Eye (tissue), 1 donor: ENCODE measurements at places on chromosomes 11 and 22.
A peak's percentile ranks its signal among the peaks of the same experiment; 100 is the strongest.

DNA sequence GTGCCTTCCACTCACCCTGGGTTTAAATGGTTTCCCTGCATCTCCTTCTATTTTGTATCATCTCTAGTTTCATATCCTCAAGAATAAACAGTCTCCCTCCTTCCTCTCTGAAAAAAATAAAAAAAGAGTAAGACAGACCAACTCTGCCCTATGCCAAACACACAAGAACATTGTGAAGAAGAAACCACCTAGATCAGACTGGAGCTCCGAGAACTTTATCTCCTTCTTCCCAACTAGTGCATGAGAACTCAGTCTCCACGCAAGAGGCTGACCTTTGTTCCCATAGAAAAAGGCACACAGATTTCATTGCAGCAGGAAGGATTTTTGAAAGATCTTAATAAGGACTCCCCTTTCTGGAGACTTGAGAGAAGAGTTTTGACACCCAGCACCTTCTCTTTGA lies 8.7 kb upstream of the PEX26 start:
- DNase-seq, result no peak

DNA sequence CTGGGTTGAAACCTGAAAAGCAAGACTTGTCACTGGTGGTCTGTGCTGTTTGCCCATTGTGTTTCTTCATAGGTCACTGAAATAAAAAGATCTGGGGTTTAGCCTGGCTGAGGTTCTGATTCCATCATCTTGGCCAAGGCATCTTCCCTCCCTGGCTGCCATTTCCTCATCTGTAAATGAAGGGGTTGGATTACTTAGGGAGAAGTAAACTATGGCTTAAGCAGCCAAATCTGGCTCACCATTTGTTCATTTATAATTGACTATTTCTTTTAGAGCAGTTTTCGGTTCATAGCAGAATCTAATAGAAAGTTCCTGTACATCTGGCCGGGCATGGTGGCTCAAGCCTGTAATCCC lies 52.3 kb upstream of the YWHAH start:
- no peak for DNase-seq

DNA sequence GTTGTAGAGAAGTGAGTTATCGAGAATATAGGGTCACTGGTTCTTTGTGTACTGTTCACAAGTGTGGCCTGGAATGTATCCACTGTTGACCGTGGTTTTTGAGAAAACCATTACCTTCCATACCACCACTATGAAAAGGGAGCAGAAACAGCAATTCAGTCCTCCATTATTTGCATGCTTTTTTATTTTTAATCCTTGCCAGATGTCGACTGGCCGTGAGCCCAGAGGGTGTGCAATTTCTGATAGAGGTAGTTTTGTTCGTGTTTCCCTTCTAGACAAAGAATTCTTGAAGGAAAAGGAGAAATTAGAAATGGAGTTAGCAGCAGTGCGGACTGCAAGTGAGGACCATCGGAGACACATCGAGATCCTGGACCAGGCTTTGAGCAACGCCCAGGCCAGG lies 81.7 kb downstream of the AMOTL1 start:
- peak; percentile 76 for DNase-seq

DNA sequence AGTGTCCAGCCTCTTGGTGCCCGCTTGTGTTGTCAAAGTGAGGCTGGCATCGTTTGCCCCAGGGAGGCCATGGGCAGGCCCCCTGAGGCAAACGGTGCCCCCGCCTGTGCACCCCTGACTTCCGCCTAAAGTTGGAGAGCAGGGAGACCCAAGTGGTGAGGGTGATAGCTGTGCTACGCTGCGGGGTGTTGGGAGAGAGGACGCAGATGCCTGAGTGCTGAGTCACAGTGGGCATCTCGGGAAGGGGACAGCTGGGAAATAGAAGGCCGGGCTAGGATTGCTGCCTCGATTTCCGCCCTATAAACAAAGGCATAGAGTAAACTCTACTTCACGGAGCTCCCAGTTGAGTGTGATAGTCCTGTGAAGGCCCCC lies 5.8 kb downstream of the GRIK4 start:
- DNase-seq, result no peak

GRCh38 chr22:40624770-40625169 lies 11.7 kb downstream of the MRTFA start:
- no peak for DNase-seq

DNA sequence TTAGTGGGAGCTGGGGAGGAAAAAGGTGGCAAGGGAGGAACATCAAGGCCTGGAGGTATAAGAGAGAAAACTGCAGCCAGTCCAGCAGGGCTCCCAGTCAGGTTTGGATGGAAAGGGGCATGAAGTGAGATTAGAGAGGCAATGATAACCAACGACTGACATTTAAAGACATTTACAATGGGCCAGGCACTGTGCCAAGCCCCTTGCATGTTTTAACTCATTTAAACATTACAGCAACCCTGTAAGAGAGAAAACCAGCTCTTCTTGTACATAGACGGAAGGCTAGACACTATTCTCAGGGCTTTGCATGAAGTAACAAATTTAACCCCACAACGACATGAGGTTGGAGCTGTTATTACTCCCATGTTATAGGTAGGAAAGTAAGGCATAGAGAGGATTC lies 32.1 kb upstream of the PAK1 start:
- no peak for DNase-seq

- no peak for DNase-seq
Measured at GRCh38 chr11:76524919-76525318, 80.1 kb downstream of the EMSY start.

DNA sequence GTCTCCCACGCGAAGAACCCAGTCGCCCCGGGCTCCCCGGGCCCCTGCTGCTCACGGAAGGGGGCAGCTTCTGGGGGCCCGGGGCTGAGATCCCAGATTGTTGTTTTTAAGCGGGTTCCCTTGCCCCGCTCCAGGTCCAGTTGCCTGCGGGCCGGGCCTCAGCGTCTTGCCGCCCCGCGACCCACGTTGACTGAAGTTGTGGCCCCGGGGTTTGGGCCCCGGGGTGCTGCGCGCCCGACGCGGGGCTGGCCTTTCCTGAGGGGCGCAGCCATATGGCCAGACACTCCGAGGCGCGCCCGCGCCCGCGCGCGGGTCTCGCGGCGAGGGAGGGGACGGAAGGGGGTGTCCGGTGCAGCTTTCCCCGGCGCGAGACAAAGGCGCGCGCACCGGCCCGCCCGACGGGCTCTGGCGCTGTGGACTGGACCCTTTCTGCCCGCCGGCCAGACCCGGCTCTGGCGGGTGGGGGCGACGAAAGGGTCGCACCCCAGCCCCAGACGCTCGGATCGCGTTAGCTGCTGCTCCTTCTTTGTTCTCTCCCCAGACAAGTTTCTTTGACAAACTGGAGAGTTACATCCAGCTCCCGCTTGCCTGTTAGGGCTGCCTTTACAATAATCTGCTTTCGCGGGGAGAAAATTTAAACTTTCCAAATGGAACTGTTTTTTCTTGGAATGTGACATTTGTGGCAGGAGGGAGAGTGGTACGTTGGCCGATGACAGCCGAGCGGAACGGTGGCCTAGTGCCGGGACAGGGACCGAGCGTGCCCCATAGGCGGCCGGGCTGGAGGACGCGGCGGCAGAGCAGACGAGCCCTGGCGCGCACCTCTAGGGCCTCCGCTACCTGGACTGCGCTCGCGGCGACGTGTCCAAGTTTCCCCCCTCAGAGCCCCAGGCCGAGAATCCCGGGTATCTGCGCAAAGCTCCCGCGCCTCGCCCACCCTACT lies 716 bp downstream of the AMOTL1 start:
- DNase-seq, result peak; percentile 87

- DNase-seq, result peak; percentile 89
Measured at GRCh38 chr11:132430429-132431062, 1060.1 kb downstream of the NTM start.

- DNase-seq, result peak; percentile 67
Measured at GRCh38 chr11:65506290-65506771, 7.5 kb downstream of the MALAT1 start.

DNA sequence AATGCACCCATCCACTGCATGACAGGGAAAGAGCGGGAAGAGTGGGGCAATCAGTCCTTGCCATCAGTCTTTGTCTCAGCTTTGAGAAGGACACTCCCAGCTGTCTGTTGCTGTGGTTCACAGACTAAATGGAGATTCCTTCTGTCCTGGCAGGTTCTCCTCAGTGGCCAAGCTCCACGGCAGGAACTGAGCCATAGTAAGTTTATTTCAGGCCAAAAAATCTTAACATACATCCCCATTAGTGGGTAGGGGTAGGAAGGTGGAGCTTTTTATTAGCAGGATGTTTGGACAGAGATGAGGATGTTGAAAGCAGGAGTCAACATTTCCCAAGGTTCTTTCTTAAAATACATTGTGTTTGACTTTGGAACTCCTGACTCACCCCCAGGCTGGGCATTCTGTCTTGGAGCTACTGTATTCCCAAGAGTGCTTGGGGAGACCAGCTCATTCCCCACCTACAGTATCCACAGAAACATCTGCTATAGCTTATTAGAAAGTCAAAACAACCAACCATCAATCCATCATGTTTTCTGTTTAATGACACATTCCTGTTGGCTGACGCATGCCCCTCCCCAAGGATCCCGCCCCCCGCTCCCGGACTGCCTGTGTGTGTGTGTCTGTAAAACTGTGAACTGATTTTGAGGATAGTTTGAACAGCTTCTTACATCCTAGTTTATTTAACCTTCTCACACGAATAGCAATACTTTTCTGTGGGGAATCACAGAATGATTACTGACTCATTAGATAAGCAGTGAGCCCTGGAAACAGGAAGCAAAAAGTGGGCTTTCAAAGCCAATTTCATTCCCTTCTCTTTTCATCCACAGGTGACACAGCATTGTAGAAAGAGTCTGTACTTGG lies 109.5 kb downstream of the CCDC81 start:
- peak; percentile 52 for DNase-seq

DNA sequence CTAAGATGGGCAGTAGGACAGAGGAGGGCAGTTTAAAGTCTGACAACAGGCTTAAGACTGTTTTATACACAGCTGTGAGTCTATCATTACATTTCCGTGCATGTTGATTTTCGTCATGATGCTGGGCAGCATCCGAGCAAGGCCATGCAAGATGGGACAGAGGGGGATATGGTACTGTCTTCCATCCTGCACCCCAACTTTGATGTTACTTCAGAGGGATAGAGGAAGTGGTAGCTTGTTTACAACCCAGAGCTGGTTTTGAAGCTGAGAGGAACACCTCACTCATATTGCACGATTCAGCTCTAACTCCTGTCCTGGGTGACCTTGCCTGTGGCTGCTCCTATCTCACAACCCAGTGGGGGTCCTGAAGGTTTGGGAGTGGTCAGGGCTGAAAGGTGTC lies 3.0 kb upstream of the SORL1 start:
- no peak for DNase-seq

DNA sequence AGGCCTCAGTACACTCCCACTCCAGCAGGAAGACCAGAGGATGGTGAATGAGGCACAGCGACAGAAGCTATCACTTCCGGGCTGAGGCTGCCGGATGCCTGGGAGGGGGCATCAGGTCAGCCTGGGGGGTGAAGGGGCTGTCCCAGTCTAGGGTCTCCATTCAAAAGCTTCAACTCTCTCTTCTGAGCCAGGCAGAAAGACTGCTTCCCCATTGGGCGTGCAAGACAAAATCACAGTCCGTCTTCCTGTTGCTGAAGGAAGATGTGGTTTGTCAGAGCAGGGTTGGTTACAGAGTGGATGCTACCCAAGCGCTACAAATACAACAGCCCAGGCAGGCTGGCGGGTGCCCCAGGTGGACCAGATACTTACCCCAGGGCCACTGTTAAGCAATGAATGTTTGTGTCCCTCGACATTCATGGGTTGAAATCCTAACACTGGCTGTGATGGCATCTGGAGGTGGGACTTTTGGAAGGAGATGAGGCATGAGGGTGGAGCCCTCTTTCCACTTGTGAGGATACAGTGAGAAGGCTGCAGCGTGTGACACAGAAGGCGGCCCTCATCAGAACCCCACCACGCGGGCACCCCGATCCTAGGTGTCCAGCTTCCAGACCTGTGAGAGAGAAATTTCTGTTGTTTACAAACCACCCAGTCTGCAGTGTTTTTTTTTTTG lies 12.0 kb downstream of the UPK3A start:
- DNase-seq, result no peak

- no peak for DNase-seq
Measured at GRCh38 chr11:65187146-65187675, 5.5 kb downstream of the CAPN1 start.

DNA sequence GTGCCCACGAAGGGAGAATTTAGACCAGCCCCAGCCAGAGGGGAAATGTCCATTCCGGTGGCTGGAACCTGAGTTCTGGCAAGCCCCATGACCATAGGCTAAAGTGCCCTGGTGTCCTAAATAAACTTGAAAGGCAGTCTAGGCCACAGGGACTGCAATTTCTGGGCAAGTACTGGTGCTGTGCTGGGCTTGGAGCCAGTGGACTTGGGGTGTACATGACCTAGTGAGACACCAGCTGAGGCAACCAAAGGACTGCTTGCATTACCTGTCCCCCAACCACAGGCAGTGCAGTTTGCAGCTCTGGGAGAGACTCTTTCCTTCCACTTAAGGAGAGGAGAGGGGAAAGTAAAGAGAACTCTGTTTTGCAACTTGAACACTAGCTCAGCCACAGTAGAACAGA lies 23.7 kb downstream of the RRP8 start:
- DNase-seq, result no peak
